ENCODE measurements at places on chromosomes 3 and 15.

DNA sequence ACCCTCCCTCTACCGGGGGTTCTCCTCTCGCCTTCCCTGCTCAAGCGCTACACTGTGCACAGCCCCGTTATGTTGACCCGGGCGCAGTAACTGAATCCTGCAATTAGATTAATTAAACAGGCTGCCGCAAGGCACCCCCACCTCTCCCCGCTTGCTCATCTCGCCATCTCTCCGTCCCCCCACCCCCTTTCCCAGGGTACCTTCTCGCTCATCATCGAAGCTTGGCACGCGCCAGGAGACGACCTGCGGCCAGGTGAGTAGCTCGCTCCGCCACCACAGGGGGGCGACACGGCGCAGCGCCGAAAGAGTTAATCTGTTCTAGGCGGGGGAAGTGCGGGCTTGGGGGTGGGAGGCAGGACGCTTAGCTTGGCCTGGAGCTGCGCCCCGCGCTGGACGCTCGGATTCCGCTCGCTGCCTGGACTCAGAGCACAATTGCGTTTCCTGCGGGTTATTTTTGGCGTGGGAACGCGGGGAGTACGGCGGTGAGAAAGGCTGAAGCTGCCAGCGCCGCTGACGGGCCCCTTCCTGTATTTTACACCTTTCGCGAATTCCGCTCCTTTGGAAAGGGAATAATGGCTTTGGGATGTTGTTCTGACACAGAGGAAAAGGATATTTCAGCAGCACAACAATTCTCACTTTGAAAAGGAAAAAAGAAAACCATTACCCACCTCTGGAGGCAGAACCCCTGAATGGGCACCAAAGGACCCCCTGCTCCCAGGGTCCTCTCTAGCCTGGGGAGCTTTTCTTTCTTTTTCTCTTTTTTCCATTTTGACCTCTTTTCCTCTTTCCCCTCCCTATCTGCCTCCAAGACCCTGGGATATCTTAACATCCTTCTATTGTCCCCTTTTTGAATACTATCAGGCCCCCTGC, 1.5 kb downstream of the DLL4 start:
- no peak for DNase-seq

DNA sequence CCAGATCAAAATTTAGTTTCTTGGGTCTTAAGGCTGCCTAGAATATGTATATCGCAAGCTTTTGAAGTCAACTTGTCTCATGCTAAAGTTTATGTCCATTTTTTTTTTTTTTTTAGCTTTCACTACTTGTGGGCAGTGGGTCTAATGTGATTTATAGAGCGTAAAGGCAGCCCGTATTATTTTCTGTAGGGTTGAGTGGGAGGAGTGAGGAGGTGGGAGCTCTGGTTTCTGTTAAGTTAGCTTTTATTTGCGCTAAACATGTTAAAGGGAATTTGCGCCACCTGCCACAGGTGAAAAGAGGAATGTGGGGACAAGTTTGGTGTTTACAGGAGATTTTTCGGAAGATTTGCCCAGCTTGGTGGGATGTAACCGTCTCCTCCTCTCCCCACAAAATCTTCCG, 234.2 kb downstream of the IL20RB start:
- no peak for DNase-seq

- no peak for DNase-seq
Observed at GRCh38 chr3:150150633-150151032, 179.9 kb upstream of the PFN2 start.

GRCh38 chr3:39469945-39470344, 2.5 kb downstream of the MOBP start:
- DNase-seq, result no peak
